GM20000 (cell line): ENCODE measurements at places on chromosomes 11 and 22.

- DNase-seq = no peak
Measured at GRCh38 chr22:40535642-40536041, 100.9 kb downstream of the MRTFA start.

GRCh38 chr11:118979434-118979833, 7.9 kb downstream of the FOXR1 start:
- DNase-seq = peak; percentile 15

- DNase-seq = no peak
Measured at GRCh38 chr11:117259417-117259816, 26.9 kb downstream of the RNF214 start.

GRCh38 chr11:61628662-61628970, 47.7 kb upstream of the SYT7 start:
- no peak for DNase-seq

- DNase-seq = no peak
Measured at GRCh38 chr22:32132783-32133182, 26.3 kb downstream of the C22orf42 start.

DNA sequence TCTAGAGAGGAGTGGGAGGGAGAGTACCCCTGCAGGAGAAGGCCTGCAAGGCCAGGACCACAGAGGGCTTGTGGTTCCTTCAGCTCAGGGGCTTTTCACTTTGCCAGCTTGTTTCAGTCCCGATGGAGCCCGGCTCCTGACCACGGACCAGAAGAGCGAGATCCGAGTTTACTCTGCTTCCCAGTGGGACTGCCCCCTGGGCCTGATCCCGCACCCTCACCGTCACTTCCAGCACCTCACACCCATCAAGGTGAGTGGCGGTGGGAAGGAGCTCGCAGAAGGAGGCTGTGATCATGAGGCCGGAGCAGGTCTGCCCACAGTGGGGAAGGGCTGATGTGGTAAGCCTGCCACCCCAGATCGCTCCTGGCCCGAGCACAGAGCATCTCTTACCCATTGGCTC, 13.5 kb downstream of the ACP2 start:
- DNase-seq = no peak
